Eye (tissue), 1 donor: ENCODE measurements at places on chromosomes 3 and 15.

DNA sequence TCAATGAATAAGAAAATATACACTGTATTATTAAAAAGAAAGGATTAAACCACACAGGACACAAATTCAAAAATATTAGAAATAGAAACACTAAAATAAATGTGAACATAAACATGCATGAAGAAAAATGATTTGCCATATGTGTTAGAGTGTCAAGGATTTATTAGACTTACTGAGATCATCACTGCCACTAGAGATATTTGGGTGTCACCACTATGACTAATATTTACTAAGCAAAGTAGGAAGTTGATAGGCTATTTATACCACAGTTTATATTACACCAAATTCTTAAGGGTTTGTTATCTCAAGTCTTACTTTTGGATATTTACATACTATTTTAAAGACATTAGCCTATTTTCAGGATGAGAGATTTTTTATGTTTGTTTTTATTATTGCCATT is 575.0 kb upstream of the SGO1 start:
- DNase-seq: no peak

GRCh38 chr3:23219117-23219516 is 16.0 kb downstream of the UBE2E2 start:
- no peak for DNase-seq

GRCh38 chr3:35965908-35966307 is 326.6 kb downstream of the ARPP21 start:
- DNase-seq: peak; percentile 75

GRCh38 chr15:33660151-33660550 is 308.1 kb upstream of the CHRM5 start:
- no peak for DNase-seq

- no peak for DNase-seq
Measured at GRCh38 chr15:76939715-76940114, 8.2 kb downstream of the RCN2 start.

GRCh38 chr3:12999147-13000140 is 73.8 kb downstream of the IQSEC1 start:
- no peak for DNase-seq

GRCh38 chr3:9897408-9898372 is 5.0 kb upstream of the IL17RE start:
- DNase-seq: no peak

GRCh38 chr15:76941636-76942035 is 10.1 kb downstream of the RCN2 start:
- no peak for DNase-seq

DNA sequence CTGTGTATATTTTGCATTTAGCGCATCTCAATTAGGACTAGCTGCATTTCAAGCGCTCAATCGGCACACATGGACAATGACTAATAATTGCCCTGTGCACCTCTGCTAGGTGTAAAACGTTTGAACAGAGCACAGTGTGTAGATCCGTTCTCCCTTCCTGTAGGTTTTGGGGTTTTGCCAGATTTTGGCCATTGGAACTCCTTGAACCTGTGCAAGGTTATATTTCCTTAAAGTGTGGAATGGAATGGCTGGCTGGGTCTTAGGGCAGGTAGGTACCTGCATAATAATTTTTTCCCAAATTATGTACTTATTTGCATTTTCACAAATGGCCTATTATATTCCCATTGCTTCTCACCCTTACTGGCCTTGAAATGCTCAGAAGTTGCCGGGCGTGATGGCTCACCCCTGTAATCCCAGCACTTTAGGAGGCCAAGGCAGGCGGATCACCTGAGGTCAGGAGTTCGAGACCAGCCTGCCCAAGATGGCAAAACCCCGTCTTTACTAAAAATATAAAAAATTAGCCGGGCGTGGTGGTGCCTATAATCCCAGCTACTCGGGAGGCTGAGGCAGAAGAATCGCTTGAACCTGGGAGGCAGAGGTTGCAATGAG is 777 bp downstream of the RNU5B-1 start:
- no peak for DNase-seq

DNA sequence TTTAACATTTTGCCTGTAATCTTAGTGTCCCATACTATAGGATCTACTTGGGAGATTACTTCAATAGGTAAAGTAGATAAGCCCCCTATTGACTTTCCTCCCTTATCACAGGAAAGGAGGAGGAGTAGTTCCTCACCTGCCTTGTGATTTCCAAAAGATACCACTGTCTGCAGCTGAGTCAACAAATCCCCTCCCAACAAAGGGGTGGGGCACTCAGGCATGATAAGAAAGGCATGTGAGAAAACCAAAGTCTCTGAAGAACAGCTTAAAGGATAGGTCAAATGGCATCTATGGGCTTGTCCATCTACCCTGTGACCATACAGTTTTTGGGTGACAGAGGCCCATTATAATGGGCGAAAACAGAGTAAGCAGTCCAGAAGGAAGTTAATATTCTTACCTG is 71.3 kb upstream of the WNT7A start:
- DNase-seq: no peak

GRCh38 chr15:61327019-61327631 is 98.0 kb upstream of the RORA start:
- DNase-seq: no peak

GRCh38 chr3:111548092-111548491 is 6.1 kb downstream of the CD96 start:
- no peak for DNase-seq
